ENCODE measurements at places on chromosomes 4 and X.

DNA sequence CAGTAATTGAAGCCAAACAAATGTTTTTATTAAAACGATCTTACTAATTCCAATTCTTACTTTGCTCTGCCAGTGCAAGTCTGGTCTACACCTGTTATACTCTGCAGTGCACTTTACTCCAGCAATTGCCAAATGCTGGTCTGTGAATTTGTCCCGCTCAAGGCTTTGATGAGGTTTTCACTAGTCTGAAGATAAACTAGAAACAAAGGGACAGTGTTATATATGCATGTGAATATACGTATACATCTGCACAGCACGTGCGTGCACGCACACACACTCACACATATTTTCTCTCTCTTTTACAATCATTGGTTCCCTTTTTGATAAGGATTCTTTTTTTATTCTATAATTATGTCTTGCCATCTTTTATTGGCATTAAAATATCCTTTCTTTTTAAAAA is 88.5 kb upstream of the LCORL start:
- DNase-seq = no peak

GRCh38 chrX:118566359-118566758 is 70.7 kb downstream of the DOCK11 start:
- no peak for DNase-seq

DNA sequence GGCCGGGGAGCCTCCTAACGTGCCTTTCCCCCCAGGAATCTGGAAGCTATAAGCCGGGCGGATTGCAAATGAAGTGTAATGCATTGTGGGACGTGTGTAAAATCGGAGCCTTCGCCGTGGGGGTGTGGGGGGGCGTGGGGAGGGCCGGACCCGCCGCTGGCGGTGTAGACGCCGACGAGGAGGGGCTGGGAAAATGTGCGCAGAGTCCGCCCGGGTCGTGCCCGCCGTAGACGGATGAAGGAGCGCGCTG is 1.3 kb downstream of the STOX2 start:
- no peak for DNase-seq

- DNase-seq = no peak
Measured at GRCh38 chrX:88560673-88561330, 186.2 kb upstream of the CPXCR1 start.

DNA sequence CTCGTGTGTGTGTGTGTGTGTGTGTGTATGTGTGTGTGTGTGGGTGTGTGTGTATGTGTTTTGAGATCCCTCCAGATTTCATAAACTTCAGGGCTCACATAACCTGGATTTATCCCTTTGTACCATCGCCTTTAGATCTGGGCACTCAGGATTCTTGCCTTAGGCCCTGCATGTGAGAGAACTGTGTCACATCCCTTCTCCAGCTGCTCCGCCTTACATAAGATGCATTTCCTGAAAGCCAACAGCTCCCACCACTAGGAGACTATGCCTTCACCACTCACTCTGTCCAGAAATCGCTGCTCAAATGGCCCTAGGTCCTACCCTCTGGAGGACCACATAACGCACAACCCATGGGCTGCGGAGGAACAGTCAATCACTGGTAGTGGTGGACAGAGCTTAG is 348.8 kb downstream of the CCSER1 start:
- no peak for DNase-seq

- no peak for DNase-seq
Measured at GRCh38 chr4:140254651-140255299, 100.8 kb upstream of the MAML3 start.

DNA sequence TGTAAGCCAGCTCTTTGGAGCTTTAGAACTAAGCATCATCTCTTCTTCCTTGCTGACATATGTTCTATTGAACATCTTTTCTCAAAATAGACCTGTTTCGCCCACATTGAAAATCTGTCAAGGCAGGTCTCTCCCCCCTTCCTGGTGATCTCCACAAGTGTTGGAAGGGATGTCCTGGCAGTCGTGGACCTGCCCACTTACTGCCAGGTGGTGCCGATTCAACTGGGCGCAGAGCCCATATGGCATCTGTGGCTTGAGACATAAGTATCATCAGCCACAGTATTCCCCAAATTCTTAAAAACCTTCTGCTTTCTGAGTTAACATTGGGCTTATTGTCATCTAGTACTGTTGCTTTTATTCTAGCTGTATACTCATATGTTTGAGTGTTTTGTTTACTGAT is 969.3 kb upstream of the FTHL17 start:
- DNase-seq = no peak

DNA sequence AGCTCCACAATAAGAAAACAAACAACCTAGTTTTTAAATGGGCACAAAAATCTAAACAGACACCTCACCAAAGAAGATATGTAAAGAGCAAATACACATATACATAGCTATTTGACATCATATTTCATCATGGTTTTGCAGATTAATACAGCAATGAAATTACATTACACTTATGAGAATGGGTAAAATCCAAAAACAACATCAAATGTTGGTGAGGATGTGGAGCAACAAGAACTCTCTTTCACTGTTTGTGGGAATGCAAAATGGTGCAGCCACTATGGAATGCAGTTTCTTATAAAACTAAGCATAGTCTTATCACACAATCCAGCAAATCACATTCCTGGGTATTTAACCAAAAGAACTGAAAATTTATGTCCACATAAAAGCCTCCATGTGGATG is 25.0 kb downstream of the TLR6 start:
- DNase-seq = no peak

DNA sequence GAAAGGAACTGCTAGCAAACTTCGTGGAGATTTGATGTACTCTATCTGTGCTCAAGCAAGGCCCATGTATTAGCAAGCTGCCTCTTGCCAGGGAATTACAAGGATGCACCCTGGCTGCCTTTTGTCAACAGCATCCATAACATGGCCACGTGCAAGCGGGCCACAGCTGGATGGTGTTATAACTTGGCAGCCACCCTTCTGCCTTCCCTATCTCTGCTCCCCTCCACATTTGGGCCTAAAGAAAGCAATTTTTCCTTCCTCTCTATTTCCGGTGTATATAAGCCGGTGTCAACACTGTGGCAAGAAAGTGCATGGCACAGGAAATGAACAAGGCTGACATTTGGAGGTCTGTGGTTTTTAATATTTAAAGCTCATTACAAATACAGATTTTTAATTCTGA is 94.8 kb downstream of the CLNK start:
- DNase-seq = no peak

DNA sequence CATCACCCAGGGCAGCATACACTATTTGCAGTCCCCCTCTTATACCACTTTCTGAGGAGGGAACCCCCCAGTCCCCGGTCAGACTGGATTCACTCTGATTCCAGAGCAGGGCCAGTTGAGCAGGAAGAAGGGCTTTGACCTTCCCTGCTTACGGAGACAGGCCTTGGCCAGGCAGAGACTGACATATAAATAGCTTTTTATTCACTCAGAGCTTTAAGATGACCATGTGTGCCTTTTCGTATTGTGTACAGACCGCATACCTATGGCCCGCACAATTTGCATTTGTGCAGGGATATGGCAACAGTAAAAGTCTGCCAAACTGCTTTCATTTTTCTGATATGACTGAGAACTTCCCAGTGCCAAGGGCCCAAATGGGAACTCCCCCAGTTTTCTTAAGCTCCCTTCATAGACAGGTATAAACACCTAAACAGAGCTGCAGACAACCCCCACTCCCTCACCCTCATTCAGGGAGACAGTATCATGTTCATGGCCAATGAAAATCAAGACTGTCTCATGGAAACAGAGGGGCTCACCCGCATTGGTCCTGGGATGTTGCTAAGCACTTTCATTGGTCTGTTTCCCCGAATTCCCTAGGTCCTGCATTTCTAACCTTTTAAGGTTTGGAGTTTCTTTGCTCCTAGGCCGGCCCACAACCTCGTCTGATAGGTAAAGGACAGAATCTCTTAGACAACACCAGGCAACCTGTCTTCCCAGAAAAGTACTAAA is 86.0 kb downstream of the RTL5 start:
- DNase-seq = no peak

DNA sequence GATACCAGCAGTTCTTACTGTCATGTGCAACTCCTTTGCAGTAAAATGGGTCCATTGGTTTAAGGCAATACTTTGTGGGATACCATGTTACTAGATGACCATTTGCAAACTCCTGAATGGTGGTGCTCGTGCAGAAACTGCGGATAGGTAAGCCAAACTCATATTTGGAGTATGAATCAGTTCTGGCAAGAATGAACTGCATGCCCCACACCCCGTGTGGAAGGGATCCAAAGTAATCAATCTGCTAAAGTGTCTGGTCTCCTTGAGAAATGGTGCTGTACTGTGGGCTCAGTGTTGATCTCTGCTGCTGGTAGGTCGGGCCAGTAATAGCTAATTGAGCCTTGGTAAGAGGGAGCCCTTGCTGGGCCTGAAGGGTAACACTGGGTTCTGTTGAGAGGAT is 4.2 kb upstream of the TAB3 start:
- no peak for DNase-seq

GRCh38 chrX:39716401-39716800 is 381.4 kb downstream of the BCOR start:
- no peak for DNase-seq

DNA sequence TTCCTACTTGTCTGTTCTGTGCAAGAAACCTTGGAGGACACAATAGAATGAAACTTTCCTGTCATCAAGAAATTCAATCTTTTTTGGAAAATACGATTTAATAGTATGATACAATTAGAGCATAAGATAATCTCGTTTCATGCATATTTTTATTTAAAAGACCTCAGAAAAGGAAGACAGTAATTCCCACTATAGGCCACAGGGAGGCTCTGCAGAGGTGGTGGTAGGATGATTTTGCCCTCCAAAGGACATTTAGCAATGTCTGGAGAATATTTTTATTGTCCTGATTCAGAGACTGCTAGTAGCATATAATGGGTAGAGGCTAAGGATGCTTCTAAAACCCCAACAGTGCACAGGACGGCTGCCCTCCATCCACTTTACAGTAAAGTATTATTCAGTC is 68.7 kb downstream of the PAK3 start:
- no peak for DNase-seq

DNA sequence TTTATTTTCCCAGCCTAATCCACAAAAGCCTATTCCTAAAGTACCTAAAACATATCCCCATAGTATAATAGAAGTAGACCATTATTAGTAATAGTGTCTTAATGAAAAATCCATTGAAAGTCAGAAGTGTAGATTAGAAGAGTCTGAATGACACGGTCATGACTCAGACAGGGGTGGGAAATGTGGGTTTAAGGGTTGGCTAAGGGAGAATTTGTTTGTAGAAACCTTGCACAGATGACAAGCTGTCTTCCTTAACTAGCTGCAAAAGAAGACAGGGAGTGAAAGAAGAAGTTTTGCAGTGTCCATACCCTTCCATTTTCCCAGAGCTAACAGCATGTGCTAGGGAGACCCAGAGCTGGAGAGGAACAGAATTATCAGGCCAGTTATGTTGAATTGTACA is 242.7 kb upstream of the ETNPPL start:
- no peak for DNase-seq

- no peak for DNase-seq
Measured at GRCh38 chr4:165612936-165613335, 234.1 kb downstream of the CPE start.

- DNase-seq = no peak
Measured at GRCh38 chr4:143375326-143376073, 38.8 kb downstream of the GAB1 start.

- DNase-seq = no peak
Measured at GRCh38 chr4:151484396-151485102, 75.6 kb downstream of the FHIP1A start.

DNA sequence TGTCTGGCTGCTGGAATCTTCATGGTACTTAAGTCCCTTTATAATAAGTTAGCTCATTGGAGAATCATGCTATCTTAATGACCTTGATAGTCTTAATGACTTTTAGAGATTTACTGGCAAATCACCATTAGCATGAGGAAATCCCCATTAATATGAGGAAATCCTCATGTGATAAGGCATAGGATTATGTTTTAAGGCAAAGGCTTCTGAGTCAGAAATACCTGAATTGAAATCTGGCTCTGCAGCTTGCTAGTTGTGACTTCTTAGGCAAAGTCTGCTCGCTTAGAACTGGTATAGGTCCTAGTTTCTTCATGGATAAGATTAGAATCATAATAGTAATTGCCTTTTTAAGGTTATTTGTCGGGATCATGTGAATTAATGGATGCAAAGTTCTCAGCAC is 190.2 kb upstream of the BANK1 start:
- DNase-seq = no peak

- DNase-seq = no peak
Measured at GRCh38 chr4:182325848-182326255, 82.7 kb downstream of the TENM3 start.

DNA sequence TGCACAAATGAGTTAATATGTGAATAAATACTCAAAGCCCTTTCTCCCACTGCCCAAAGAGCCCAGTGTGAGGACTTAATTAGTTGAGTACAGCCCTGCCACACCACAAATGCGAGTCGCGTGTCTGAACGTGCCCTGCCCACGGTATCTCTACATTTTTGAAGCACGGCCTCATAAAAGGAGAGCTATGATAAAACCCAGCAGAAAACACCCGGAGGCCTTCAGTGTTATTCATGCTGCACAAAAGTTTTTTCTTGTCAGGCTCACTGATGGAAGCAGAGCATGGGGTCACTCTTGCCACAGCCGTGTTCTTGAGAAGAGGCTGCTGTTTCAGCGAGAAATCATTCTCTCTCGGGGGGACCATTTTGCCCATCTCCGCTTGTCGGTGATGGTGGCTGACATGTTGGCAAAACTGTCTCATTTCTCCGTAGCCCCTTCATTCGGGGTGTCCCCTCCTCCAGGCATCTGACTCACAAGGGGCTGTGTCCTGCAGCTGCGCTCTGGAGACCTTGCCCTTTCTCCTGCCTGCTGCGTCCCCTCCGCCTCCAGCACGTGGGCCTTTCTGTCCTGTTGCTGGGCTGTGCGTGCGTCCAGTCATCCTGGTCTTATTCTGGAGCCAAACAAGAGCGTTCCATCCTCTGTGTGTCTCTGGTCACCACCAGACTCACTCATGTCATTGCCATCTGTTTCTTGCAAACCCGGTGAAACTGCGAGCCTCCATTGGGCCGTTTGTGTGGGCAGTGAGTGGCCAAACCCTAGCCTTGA is 88.8 kb downstream of the SORCS2 start:
- no peak for DNase-seq

DNA sequence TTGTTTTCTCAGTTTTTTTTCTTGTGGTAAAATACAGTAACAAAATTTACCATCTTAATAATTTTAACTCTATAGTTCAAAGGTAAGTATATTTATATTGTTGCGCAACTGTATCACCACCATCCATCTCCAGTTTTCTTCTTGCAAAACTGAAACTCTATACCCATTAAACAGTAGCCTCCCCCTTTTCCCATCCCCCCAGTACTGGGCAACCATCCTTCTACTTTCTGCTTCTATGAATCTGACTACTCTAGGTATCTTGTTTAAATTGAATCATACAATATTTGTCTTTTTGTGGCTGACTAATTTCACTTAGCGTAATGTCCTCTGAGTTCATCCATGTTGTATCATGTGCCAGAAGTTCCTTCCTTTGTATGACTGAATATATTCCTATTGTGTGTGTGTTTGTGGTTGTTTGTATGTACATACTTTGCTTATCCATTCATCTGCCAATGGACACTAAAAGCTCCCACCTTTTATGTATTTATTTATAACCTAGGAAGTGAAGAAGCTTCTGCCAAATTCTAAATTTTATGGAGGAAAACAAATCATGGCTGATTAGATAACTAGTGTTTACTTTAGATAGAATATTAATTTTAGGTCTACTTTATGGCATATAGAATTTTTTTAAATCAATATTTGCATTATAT is 10.0 kb downstream of the ABHD18 start:
- no peak for DNase-seq
